ENCODE measurements at places on chromosomes 6 and 20.

DNA sequence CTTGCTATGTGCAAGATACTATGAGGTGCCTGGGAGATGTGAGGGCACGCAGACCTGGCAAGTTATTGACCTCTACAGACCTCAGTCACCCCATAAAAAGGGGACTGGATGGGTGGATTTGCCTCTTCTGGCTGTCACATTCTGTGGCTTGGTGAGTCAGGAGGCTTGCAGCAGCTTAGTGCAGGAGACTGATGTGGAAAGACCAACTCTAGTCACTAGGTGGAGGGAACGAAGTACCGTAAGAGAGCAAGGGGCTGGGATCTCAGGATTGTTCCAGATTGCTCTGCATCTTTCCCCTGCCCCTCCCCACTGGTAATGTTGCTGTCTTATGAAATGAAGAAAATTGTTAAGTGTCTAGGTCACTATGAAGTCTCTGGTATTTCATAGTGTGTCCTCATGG, 3.3 kb downstream of the MAPRE1 start:
- no peak for DNase-seq

GRCh38 chr6:20655317-20655716, 121.1 kb downstream of the CDKAL1 start:
- no peak for DNase-seq

DNA sequence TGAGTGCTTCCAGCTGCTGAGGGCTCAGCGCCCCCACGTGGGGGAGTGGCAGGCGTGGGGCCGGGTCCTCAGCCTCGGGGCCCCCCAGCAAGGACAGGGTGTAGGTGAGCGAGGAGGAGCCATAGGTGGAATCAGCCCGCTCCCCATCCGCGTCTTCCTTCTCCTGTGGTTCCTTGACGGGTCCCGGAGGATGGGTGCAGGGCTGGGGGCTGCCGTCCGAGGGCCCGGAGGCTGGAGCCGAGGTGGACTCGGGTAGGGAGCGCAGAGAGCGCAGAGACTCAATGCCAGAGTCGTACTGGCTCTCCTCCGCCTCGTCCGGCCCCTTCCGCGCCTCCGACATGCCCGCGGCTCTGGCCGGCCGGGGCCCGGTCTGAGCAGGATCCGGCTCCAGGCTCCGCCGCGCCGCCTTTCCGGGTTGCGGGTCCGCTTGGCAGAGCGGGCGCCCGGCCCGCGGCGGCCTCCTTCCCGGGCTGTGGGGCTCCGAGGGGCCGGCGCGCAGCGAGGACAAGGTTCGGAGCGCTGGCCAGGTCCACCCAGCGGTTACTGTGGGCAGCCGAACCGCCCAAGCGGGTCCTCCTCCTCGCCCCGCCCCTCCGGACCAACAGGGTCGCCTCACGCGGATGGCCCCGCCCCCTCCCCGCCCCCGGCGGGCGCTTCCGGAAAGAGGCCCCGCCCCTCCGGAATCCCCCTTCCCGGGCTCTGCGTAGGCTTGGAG, at the start of gene NFKBIE:
TSS of gene NFKBIE (minus strand) at position 545 of the 715 bp plus-strand sequence. CDS start at position 340, 205 bp downstream.
- peak; percentile 55 for DNase-seq

- DNase-seq, result no peak
Observed at GRCh38 chr6:121223930-121224329, 110.3 kb downstream of the TBC1D32 start.

GRCh38 chr6:97073903-97074302, 149.4 kb downstream of the KLHL32 start:
- no peak for DNase-seq

GRCh38 chr6:134425513-134425912, 107.6 kb upstream of the SGK1 start:
- no peak for DNase-seq

DNA sequence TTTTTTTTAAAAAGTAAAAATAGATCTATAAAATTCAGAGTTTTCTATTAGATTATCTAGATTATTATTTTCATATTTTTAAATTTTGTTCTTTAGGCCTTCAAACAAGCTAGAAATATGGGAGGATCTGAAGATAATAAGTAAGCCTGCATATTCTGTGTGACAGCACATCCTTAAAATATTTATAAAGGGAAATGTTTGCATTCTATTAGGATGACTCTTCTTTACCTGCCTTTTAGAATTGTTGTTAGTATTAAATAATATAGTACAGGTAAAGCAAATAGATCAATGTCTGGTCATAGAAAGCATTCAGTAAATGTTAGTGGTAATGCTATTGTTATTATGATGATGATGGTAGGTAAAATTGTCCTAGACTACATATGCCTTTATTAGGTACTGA, 17.4 kb downstream of the PEX3 start:
- no peak for DNase-seq

DNA sequence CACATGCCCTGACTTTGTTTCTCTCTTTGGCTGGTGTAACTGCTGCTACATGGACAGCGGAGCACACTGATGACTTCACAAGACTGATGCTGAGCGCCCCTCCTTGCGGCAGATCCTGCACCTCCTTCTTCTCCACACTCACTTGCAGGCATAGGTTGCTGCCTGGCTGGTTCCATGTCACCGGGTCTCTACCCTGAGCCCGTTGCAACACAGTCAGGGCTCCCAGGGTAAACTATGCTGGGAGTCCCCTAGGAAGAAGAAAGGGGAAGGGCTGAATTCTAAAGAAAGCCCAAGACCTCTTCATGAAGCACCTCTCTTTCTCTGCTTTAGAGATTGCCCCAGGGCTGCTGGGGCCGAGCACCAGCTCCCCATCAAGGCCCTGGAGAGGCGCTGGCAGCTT, 83.3 kb upstream of the DUSP22 start:
- no peak for DNase-seq

DNA sequence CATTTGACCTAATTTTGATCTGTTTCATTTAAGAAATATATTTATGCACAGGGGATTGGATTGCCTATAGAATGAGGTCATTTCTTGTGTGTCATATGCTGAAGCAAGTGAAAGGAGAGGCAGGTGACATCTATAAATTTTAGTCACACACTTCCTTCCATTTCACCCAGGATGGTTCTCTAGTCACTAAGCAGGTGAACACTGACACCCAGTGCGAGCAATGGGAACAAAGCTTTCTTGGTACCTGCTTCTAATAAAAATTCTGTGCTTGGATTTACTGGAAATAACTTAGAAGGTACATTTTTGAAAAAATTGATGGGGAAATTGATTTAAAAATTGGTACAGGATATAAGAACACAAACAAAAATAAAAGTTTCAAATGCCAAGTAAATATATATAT, 66.9 kb upstream of the MC3R start:
- no peak for DNase-seq

GRCh38 chr20:13430346-13431002, 208.3 kb downstream of the TASP1 start:
- DNase-seq, result no peak

DNA sequence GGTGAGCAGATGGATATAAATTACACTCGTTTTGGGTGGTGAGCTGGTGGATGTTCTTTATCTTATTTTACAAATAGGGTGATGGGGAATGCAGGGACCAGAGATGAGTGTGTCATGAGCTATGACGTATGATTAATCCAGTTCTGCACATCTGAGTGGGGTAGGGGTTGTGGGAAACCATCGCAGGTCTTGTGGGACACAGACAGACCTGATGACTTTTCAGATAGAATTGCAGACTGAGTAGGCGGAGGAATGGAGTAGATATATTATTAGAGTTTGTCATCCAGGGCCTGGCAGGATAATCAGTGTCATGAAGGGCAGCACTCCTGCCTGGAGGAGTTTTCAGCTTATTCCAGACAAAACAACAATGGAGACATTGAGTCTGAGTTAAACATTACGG, 12.9 kb upstream of the DSP start:
- DNase-seq, result no peak

GRCh38 chr6:153662982-153663381, 376.1 kb upstream of the OPRM1 start:
- no peak for DNase-seq

DNA sequence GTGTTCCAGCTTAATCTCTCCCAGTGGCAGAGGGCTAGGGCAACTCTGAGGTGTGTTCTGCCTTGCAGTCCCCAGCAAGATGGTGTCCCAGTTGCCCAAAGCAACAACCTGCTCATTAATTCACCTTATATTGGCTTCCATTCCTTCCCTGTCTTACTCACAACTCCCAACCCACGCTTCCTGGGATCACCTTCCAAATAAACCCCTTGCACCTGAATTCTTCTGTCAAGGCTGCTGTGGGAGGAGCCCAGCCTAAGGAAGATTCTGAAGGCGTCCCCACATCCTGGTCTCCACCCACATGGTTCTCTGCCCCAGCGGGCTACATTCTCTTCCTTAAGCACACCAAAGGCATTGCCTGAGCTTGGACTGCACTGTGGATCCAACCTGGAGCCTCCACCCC, 116.6 kb upstream of the MAFB start:
- DNase-seq, result no peak

GRCh38 chr6:36621371-36621855, 27.3 kb downstream of the SRSF3 start:
- no peak for DNase-seq

GRCh38 chr6:10518557-10519407, 2.4 kb upstream of the GCNT2 start:
- DNase-seq, result no peak

GRCh38 chr6:156599366-156599765, 177.8 kb upstream of the ARID1B start:
- DNase-seq, result no peak

- no peak for DNase-seq
Observed at GRCh38 chr20:32894026-32894483, 35.3 kb downstream of the EFCAB8 start.

GRCh38 chr20:54257071-54257816, 49.4 kb downstream of the PFDN4 start:
- DNase-seq, result no peak

- DNase-seq, result no peak
Observed at GRCh38 chr6:42251911-42252637, 34.4 kb upstream of the MRPS10 start.

DNA sequence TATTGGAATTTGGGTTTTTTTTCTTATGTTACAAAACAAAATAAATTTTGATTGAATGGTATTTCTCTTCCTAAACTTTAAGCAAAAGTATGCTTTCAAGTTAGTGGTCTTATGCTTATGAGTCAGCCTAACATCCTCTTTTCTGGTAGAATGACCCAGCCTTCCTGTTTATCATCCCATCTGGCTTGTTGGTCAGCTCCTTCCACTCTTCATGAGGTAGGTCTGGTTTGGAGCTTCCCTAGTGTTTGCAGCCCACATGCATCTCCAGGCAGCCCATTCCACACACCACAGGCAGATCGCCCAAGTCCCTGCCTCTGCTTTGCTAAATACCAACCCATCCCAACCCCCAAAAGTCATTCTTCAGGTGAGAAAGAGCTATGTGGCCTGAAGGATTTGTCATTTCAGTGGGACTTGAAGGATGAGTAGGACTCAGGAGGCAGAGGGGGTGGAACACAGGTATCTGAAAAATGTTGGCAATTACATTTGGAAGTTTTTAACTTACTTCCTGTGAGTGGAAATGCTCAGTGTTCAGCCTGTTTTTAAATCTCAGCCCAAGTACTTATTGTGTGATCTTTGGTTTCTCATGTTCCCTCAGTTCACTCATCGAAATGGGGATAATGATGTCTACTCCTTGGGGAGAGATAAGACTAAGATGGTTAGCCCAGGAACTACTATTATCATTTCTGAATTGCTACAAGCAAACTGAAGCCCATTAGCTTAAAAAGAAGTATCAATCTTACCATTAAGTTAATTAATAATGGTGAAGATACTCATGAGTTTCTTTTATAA, 294.0 kb downstream of the ADGB start:
- DNase-seq, result no peak

- DNase-seq, result no peak
Observed at GRCh38 chr6:137702791-137703424, 164.2 kb upstream of the TNFAIP3 start.

DNA sequence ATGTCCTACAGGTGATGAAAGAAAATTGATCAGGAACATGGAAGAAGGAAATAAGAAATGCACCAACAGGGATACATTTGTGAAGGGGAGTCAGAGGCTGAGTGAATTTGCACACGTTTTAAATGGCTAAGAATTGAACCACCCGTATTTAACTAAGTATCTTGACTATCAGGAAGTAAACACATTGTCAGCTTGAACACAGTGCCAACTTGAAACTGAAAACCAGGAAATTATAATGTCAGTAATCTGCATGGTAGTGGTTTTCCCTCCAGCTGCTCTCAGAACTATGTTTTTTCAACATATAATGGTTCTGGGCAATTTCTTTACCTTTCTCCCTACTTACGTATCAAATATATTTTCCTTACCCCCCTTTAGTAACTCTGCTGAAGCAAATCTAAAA, 366.5 kb upstream of the POU3F2 start:
- DNase-seq, result no peak

DNA sequence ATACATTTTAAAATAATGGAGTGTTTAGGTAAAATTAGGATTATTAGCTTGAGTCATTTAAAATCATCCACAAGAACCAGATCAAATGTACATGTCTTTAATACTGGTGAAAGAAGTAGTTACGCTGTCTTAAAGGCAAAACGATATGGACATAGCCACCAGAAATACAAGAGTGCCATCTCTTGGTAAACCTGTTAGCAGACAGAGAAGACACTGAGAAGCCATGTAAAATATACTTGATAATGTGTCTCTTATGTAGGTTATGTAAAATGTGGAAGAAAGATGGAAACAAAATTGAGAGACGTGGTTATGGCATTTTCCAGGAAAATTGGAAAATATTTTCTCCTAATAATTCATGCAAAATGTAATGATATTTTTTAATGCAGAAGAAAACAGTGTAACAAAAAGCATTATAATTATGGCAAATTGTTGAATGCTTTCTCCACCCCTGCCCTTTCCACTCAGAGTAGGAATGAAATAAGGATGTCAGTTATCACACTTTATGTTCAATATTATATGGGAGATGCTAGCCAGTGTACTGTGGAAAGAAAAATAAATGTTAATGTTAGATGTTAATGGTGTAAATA, 12.2 kb upstream of the SLC17A2 start:
- DNase-seq, result no peak

GRCh38 chr20:298776-299391, 1.5 kb downstream of the ZCCHC3 start:
- no peak for DNase-seq

- no peak for DNase-seq
Observed at GRCh38 chr20:32907886-32908285, 49.2 kb downstream of the EFCAB8 start.

DNA sequence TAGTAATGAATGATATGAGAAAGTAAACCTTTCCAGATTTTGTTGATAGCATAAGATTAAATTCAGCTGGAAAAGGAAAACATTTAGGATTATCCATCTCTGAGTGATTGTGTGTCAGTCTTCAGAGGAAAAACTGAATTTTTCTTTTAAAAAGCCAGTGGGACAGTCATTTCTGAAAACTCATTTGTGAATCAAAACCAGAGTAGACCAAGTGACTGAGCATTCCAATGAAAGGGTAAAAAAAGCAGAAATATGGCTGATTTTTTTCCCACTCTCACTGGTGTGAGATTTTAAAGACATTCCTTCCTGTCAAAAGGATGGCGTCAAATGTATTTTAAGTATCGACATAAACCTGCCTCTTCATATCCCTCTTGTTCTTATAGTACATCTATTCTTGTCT, 214.0 kb downstream of the GMPR start:
- no peak for DNase-seq

All from cortex of kidney (tissue), 1 donor.